ENCODE measurements at places on chromosomes 2 and 18.

DNA sequence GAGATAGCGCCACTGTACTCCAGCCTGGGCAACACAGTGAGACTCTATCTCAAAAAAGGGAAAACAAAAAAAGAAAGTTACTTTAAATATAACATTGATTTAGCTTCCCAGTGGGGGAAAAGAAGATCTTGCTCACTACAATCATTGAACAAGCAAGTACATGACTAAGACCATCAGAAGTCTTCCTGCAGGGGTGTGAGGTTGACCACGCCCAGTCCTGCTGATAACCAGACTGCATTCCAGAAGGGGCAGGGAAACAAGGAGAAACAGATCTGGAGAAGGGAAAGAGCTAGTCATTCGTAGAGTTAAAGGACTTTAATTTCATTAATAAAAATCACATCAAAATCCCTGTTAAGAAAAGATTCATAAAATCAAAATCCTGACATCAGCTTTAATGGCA is 77.5 kb downstream of the EPHA4 start:
- no peak for DNase-seq

- DNase-seq: no peak
These were observed 48.9 kb downstream of the EFR3B start for GRCh38 chr2:25090801-25091200.

DNA sequence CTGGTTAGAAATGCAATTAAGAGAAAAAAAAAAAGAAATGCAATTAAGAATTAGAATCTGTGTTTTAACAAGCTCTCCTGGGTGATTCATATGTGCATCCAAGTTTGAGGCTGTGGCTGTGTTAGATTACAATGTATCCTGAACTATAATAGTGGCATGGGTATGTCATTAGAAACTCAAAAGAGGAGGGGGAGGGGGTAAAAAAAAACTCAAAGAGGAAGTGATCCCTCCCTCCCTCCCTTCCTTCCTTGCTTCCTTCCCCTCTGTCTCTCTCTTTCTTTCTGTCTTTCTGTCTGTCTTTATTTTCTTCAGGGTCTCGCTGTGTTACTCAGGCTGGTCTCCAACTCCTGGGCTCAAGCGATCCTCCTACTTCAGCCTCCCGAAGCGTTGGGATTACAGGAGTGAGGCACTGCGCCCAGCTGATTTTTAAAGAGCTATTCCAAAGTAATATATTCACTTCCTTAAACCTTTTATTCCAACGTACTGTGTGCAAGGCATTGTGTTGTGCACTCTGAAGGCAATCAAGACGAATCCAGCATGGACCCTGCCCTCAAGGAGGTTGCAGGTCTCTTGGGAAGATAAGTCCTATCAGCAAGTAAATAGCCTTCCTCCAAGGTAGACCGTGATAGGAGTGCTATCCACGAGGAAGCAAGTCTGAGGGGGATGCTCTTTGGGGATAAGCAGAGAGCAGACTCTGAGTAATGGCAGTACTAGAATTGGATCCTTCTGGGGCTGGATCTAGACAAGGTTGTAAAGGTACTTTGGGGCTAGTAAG is 35.9 kb upstream of the MCFD2 start:
- no peak for DNase-seq

- DNase-seq: no peak
These were observed 37.9 kb downstream of the EHD3 start for GRCh38 chr2:31271851-31272267.

DNA sequence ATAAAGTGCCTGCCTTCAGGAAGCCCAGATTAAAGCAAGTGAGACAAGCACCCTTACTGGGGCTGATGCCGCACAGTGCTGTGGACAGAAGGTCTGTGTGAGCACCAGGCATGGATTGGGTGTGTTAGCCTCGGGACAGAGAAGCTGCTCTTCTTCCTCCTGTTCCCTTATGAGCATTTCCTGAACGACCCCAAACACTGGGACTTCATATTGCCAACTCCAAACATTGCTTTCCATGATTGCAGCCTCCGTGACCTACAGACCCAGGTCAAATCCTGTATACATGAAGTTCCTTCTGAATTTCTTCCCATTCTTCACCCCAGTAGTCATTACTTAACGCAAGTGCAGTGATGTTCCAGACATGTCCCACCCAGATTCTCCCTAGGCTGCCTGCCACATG is 129.8 kb upstream of the ALKAL2 start:
- DNase-seq: no peak

GRCh38 chr2:106161938-106162820 is 31.9 kb downstream of the UXS1 start:
- no peak for DNase-seq

DNA sequence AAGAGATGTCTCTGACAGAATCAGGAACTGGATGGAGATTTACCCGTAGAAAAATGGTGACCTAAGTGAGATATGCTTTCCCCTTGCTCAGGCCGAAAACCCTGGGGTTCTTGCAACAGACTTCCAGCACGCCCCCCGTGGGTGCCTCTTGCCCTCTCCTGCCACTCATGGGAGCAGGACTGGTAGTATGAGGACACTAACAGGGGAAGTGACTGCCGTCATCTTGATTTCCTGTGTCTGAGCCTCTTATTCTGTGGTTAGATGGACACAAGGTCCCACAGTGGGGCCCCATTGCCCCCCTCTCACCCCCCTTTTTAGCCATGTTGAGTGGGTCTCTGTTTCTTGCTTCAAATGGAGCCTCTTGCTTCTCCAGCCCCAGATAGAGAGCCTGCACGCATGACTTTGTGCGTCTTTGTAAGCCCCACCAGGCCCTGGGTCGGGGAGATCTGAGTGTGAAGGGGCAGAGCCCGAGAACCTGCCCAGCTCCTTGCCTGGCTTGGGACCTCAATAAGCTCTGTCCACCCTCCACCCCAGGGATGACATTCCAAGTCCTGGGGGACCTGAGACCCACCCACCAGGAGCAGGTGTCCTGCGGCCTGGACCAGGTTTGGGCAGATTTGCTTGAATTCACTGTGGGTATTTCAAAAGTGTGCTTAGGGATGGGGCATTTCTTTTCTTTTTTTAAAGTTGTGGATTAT is 12.6 kb downstream of the GNLY start:
- no peak for DNase-seq

DNA sequence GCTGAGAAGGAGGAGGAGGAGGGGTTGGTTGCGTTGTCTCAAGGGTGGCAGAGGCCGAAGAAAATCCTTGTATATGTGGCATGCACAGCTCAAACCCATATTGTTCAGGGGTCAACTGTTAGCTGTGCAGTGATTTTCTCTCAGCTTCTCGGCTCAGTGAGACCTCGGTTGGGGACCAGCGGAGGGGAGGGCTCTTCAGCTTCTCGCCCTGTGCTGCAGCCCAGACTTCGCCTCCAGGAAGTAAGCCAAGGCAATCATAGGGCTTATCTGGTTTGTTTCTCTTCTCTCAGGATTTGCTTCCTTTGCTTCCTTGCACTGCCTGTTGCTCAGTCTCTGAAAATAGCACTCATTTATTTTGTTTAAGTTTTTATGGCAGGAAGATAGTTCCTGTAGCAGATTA is 85.5 kb downstream of the SOWAHC start:
- no peak for DNase-seq

DNA sequence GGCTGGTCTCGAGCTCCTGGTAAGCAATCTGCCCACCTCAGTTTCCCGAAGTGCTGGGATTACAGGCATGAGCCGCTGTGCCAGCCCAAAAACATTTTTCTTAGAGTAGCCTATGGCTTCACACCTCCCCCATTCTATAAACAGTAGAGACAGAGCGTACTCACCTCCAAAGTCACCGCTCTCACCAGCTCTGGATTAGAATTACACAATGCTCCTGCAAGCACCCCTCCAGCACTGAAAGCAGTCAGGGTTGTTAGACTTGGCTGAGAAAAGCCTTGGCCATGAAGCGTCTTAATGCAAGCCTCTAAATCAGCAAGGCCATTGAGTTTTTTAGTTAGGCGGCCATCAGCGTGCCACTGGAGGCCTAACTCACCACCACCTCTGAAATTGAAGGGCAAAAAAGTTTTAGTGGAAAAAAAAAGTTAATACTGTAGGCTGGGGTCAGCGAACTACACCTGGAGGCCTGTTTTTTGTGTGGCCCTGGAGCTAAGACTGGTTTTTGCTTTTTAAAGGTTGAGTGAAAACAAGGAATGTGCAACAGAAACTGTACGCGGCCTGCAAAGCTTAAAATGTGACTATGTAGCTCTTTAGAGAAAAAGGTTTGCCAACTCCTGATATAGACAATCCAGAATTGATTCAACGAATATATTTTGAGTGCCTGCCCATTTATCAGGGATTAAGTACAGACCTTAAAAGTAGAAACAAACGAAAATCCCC is 34.6 kb downstream of the PREPL start:
- no peak for DNase-seq

DNA sequence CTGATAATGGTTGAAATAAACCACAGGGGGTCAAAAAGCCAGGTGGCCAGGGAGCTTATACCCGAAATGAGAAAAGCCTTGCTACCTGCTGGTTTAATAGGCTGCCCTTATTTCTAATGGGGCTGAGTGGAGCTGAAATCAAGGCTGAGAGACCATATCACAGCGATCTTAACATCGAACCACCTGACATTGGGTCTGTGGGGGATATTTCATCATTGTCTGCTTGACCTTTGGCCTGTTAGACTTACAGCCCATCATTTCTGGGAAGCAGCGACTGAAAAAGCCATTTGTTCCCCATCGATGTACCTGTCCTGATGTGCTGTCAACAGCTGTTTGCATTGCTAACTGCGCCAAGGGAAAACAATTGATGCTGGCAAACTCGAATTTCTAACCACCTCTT is 199.7 kb upstream of the SLC14A2 start:
- no peak for DNase-seq

All from activated T-cell treated with anti-CD3 and anti-CD28 coated beads, Interleukin-2, amount 50 U/mL, for 72 hours (primary cell).